Stimulated activated CD4-positive, alpha-beta T cell treated with anti-CD3 and anti-CD28 coated beads, TNF-alpha, amount 100 ng/mL, for 1 hour (primary cell): ENCODE measurements at places on chromosomes 12 and 14.

- no peak for DNase-seq
Measured at GRCh38 chr14:75306927-75307699, 28.5 kb downstream of the FOS start.

DNA sequence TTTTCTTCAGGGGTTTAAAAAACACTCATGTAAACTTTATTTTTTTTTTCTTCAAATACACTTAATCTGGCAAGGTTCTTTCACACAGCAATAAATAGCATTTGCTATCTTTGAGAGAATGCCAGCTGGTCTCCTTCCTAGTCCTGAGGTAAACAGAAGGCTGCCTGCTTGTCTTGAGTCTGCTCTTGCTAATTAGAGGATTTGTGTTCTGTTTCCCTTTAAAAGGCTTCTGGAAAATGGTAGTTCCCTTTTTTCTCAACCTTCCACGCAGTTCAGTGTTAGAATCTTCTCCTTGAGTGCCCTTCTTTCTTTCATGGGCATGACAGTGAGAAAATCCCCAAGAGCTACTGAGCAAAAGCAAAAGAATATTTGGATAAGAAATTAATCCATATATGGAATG lies 92.3 kb upstream of the DCN start:
- no peak for DNase-seq

DNA sequence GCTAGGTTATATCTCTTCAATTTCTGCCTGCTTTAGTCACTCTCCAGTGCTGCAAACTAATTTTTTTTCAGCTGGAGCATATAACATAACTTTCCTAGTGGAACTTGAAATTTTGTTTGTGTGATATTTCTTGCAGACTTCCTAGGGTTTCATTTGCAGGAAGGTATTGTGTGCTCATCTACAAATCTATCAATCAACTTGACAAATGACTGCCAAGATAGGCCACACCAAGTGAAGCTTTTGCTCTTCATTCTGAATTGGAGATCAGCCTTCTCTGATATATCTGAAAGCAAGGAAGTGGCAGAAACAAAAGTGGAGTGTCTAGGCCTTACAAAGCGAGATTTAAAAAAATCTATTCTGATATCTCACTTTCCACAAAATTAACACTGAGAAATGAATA lies 551.1 kb upstream of the LRFN5 start:
- no peak for DNase-seq

GRCh38 chr14:77495334-77495733 lies 3.3 kb downstream of the ISM2 start:
- no peak for DNase-seq

- no peak for DNase-seq
Measured at GRCh38 chr14:101808894-101809670, 47.6 kb downstream of the PPP2R5C start.

DNA sequence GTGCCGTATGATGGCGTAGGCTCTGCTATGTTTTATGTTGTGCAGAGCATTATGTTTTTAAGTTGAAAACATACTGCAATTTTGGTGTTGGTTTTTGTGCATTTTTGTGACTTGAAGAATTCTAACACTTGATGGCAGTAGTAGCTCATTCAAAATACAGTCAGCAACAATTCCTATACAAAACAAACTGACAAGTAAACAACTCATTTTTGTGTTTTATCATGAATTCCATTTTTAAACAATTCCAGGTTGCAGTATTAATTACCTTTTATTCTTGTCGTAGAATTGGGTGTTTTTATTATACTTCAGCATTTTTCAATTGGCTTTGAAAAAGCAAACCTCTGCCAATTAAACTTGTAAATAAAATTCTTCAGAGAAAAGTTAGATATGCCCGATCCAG lies 4.1 kb upstream of the CCER1 start:
- no peak for DNase-seq

DNA sequence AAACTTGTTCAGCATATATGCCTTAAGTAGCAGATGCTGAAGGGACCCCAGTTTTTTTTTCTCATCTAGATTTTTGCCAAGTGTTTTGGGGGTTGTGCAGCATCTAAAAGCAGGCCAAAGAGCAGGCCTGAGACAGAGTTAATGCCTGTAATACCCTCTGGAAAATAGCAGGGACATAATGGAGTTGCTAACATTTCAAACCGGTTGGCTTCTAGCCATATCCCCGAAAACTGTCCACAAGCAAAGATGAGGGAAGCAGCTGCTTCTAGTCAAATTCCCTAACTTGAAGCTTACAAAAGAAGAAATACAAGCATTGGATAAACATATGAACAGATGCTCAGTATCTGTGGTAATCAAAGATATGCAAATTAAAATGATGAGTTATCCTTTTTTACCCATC lies 52.1 kb upstream of the AEBP2 start:
- DNase-seq = no peak

DNA sequence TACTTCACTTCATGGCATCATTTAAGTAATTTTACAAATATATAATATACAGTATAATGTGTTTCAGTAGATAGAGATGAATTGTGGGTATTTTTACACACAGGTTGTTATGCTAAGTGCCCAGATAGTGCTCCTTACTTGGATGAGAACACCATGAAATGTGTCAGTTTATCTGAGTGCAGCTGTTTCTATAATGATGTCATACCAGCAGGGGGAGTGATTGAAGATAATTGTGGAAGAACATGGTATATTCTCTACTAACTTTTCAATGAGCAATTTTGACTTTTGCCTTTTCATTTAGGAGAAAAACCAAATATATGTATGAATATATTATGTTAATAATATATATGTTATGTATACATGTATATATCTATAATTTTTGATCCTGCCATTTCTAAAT lies 221.6 kb downstream of the LRRK2 start:
- no peak for DNase-seq

DNA sequence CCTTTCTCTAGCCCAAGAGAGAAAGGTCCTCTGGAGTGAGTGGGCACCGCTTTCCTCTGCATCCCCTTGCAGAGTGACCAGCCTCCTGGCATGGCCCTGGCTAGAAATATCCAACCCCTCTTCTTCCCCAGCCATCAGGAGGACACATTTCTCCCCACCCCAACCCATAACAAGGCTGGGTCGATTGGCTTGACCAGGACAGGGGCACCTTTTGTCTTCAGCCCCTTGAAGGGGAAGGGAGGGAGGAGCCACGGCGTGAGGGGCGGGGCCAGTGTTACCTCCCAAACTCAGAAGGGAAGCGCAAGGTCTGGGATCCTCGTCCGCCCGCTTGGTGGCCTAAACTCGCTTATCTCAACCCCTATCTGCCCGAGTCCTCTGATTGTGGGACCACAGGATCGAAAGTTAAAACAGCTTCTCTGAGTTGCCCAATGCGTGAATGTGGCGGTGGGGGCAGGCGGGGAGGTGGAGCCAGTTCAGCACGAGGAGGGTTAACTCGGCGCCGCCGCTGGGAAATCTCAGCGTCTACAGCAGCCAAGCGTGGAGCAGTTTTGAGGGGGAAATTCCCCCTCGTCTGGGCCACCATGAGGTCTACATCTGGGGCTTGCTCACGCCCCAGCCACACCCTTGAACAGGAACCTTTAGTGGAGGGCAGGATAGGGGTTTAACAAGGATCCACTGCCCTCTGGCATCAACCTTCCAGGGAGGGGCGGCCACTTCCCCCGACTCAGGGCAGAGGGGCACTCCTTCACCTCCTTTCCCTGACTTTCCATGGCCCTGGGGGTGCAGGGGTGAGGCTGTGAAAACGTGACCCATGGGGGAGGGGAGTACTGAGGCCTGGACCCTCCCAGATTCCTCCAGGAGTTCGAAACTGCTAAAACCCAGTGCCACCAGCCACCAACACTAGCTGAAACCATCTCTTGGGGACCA lies 795 bp downstream of the STAT6 start:
- peak; percentile 60 for DNase-seq

- no peak for DNase-seq
Measured at GRCh38 chr12:85036234-85036707, at the start of the genes LRRIQ1 and TSPAN19. Gene LRRIQ1, plus strand, starts transcription at chr12:85036351. Its CDS starts 1,826 bp downstream, at chr12:85038177. Gene TSPAN19, minus strand, starts transcription at chr12:85036277. Its CDS starts 6,331 bp downstream, at chr12:85029946.

- no peak for DNase-seq
Measured at GRCh38 chr12:25829192-25829591, 129.3 kb upstream of the RASSF8 start.

- DNase-seq = no peak
Measured at GRCh38 chr12:66187036-66187435, 2.0 kb upstream of the IRAK3 start.

DNA sequence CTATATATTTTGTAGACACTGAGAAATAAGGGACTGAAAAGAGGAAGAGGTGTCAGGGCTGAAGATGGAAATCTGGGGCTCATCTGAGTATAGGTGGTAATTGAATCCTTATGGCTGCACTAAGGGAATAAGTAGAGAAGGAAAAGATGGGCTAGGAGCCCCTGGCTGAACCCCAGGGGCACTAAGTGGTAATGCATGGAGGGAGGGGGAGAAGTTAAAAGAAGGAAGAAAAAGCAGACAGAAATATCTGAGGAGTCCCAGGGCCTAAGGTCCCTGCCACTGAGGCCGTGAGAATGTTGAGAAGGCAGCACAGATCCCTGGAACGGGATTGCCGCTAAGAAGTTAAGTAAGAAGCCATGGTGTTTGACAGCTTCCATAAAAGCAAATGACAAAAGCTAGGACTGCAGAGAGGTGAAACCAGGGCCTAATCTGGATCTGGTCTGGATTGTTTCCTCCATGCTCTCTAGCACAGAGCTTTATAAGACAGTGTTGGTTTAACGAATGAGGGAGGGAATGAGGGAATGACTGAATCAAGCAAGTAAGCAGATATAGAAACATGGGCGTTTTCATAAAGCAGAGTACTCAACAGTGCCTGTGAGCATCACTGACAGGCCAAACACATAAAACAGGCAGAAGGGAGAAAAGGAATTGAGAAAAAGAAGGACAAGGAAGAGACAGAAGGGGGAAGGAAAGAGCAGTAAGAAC lies 92.9 kb downstream of the HMGA2 start:
- DNase-seq = no peak

- no peak for DNase-seq
Measured at GRCh38 chr12:52740584-52740983, 36.6 kb downstream of the KRT76 start.

- DNase-seq = no peak
Measured at GRCh38 chr14:22802860-22803686, 12.2 kb downstream of the SLC7A7 start.

DNA sequence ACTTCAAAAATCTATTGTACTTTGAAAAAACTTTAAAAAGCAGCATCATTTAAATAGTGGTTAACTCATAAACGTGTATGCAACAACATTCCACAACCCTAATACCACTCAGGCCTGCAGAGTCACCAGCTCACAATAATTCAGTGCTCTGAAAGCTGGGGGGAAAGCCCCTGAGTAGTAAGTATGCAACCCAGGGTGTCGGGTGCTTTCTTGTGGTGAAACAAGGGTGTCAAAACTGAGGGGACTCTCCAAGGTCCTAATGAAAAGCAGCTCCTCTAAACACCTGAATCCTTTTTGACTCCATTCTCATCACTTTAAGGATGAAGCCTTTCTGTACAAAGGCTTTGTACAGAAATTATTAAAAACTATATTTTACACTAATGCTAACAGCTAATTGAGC lies 33.7 kb downstream of the FGFR1OP2 start:
- peak; percentile 15 for DNase-seq

DNA sequence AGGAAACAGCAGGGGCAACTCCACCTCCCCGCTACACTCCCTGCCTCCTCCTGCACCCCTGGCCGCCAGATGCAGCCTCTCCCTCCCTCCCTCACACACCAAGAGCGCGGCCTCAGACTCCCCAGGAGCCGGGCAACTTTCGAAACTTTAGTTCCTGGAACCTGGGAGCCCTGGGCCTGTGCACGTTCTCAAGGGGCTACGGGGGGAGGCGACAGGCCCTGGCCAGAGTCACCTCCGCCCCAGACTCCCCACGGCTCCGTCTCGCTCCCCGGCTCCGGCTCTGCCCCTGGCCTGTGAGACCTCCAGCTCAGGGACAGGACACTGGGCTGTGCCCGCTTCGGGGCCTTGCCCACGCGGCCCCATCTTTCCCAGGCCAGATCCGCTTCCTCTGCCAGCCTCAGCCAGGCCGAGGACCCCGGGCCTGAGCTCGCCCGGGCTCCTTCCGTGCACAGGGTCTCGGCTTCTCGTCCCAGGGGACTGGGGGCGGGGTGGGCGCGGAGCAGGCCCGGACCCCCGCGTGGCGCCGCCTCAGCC lies 5.5 kb downstream of the AMN start:
- no peak for DNase-seq

- DNase-seq = no peak
Measured at GRCh38 chr12:89539426-89540223, 13.8 kb upstream of the POC1B start.

DNA sequence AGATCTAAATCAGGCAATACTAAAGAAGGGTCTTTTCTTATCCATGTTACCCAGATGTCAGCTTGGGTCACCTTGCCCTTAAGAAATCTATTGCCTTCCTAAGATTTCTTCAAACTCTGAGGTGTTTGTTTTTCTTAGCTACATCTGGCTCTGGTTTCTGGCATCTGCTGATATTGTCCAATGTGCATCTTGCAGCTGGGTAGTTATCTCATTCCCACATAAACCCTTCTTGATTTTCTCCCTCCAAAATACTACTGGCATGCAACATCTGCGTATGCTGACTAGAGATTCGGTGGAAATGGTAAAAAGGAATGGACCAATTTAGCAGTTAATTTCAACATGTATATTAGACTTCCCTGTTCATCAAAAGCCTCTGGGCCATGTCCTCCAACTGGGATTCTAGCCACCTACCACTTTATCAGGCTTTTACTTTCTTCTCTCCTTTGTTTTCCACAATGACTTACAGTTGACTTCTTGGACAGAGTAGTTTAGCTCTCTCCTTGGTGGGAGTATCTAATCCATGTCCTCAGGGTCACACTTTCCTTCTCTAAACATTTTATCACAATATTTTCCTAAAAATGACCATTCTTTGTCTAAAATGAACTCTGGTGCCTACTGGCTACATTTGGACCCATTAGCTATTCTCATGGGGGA lies 324.8 kb upstream of the FAR2 start:
- DNase-seq = no peak

- DNase-seq = no peak
Measured at GRCh38 chr14:60956632-60957031, 24.2 kb downstream of the TRMT5 start.

- no peak for DNase-seq
Measured at GRCh38 chr14:89444044-89444443, 27.0 kb upstream of the FOXN3 start.

DNA sequence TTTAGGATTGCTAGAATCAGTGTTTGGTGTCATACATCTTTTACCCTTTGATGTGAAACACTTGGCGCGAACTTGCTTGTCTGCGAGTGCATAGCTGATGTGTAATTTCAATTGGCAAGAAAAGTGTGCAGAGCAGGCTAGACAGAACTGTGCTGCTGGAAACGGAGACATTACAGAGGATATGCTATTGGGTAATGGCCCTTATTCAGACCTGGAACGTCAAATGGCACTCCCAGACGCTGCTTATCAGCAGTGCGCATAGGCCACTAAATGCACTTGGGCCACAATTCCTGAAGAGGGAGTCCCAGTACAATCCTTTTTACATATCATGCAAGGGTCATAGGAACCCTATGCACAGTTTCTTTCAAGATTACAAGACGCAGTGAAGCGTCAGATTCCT lies 15.7 kb upstream of the SLC10A1 start:
- no peak for DNase-seq
